ENCODE measurements at places on chromosomes 6 and 20. TPM values are rescaled to one million over a fixed set of nuclear protein-coding genes. Genes with fewer than 3 reads are reported as not detected.

The SEC23B gene
- 74.4 TPM for total RNA-seq

The PPT2 gene
- total RNA-seq = 46.8 TPM

The KCNQ5 gene
- total RNA-seq = 6.0 TPM

The LY6G5C gene
- total RNA-seq = 0.66 TPM

The SLC35F1 gene
- total RNA-seq = under 0.01 TPM

The PPIL4 gene
- total RNA-seq = 33.7 TPM

Data from placental pericyte (primary cell).